ENCODE measurements at places on chromosomes 6 and 20.

DNA sequence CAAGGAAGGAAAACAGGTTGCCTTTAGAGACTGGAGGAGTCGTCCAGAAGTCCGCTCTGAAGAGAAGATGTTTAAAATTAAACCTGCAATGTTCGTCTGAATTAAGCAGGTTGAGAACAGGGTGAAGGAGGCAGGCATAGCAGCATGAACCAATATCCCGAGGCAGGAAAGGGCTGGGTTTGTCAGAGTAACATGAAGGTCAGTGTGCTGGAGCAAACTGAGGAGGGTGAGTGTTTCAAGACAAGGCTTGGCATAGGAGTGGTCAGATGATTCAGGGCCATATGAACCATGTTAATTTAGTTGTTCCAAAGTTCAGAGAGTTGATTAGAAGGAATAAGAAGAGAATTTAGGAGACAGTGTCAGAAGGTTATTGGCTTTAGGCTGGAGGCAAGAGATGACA lies 93.3 kb downstream of the UTRN start:
- DNase-seq = no peak

DNA sequence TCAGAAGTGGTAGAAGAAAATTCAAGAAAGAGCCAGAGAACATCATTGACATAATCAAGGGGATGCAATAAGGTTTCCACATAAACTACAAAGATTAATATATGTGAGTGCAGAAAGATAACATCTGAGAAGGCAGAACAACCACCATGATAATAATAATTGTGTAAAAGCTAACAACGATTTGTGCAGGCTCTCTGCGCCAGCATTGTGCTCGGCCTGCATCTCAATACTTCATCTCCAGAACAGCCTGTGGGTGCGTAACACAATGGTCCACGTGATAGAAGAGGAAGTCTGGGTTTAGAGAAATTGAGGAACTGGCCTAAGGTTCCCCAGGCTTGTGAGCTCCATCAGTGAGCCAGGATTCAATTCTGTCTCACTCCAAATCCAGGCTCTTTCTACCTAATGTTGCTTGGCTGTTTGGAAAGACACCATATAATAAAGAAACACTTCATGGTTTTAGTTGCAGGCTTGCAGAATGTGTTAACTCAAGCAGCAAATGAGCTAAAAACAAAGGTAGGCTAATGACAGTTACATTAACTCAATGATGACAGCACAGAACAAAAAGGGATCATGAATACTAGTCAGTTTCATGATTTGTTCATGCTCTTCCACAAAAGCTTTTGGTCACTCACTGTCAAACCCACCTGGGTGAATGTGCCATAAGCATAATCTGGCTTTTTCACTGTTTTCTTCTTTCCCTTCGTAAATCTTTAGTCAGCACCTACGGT lies 71.2 kb downstream of the LY86 start:
- DNase-seq = no peak

DNA sequence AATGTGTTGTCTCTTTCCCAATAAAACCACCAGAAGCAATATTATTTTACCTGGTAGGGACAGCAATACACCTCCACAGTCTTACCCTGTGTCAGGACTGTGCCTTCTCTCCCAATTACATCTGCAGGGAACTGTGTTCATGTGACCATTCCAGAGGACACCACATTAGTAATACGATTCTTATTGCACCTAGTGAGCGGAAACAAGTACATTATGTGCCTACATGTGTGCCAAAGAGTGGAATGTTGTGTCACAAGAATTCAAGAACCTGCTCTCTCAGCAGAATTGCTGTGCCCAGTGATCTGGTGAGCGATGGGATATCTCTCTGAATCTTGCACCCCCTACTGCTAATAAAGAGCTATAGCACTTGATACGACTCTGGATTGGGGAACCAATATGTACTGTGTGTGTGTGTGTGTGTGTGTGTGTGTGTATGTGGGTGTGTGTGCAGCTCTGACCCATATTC lies 57.4 kb upstream of the FOXC1 start:
- DNase-seq = no peak

DNA sequence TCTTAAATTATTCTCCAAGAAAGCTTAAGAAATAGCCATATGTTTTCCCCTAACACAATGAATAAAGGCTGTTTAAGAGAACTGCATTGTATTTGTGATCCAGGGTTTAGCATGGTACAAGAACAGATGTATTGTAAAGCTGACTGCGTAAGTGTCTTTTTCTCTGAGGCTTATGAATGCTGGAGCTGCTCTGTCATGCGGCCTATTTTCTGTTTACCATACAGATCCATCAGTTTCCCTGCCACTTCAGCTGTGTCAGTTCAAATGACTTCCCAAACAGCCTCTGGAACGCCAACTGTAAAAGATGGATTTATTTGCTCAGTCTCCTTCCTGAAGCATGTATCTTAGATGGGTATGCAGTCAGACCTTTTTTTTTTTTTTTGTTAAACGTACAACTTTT lies 419.3 kb upstream of the HS3ST5 start:
- no peak for DNase-seq

GRCh38 chr20:40945754-40946450 lies 82.7 kb upstream of the TOP1 start:
- peak; percentile 18 for DNase-seq

DNA sequence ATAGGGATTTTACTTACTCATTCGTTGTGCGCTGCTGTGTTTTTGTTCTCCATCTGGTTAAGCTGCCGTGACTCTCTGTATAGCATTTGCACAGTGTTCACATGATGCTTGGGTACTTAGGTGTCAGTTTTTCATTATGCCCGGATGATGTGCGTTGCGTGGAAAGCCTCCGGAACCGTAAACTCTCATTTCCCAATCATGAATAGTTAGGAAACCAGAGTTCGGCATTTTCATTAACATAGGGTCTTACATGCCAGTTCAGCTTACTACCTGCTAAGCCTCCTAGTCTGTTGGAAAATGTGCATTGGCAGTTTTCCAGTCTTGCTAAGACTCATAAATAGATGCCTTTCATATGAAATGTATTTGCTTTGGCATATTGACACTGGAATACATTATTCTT lies 483.4 kb upstream of the FLRT3 start:
- DNase-seq = peak; percentile 31

- no peak for DNase-seq
These were observed 11.0 kb upstream of the COL10A1 start for GRCh38 chr6:116136933-116137340.

GRCh38 chr6:101936516-101936915 lies 543.0 kb downstream of the GRIK2 start:
- DNase-seq = no peak

DNA sequence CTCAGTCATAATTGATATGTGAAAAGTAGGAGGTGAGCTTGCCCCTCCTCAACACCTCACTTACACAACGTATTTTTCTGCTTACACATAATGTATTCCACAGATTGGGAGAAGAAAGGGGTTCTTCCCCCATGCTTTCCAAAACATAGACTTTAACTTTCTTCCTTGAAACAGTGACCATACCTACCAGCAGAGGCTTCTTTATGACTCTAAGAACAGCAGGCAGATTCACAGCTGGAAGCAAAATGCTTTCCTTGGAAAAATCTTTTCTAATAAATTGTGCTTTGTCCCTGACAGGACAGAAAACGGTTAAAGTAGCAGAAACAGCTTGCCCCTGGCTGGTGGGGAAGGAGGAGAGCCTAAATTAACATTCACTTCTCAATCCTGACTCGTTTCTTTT lies 629.1 kb upstream of the IMPG1 start:
- DNase-seq = no peak

GRCh38 chr20:17849901-17850683 lies 118.5 kb downstream of the SNX5 start:
- DNase-seq = no peak

GRCh38 chr6:134632024-134632423 lies 314.1 kb upstream of the SGK1 start:
- DNase-seq = no peak
